ENCODE measurements at places on chromosomes 2 and 18.

DNA sequence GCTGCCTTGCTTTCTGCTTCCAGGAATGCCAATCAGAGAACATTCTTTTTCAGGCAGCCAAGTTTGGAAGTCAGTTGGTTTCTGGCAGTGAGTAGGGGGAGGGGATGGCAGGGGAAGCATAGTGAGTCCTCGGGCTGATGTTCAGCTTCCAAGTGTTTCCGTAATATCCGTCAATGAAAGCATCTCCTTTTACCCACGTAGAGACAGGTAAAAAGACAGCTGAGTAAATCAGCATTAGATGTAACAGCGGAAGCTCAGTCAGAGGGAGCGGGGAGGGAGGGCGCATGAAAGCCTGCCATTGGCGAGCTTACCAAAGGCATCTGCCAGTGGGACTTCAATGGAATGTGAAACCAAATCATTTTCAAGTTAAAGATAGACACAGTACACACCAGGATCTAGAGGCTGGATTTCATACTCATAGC, 117.1 kb upstream of the DTNA start:
- DNase-seq = no peak

DNA sequence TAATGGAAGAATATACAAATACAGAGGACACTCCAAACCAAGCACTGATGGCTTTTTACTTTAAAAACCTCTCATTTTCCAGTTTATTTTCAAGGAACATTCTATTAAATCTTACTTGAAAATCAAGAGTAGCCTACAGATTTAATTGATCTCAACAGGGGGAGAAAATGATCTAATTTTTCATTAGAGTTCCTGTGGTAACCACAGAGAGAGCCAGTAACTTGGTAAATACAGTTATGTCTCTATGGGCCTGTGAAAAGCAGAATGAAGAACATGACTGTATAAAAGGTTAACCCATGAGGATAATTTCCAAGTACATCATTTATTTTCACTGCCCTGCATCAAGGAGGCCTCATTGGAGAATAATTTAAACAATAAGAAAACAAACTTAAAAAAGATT, 39.8 kb upstream of the ITPRID2 start:
- DNase-seq = no peak

GRCh38 chr18:10365901-10366300, 88.5 kb upstream of the APCDD1 start:
- no peak for DNase-seq

GRCh38 chr18:59039449-59039848, 100.2 kb upstream of the SEC11C start:
- DNase-seq = no peak

DNA sequence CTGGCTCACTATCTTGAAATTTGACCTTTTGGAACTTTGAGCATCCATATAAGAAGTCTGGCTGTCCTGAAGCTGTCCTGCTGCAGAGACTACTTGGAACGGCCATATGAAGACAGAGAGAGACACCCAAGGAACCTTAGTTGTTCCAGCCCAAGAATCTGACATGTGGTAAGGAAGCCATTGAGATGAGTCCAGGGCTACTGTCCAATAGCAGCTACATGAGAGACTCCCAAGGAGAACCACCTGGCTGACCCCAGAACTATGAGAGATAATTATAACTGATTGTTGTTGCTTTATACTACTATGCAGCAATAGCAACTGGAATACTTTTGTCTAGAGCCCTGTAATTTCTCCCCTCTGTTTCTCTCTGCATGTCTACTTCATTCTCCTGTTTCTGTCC, 234.3 kb upstream of the TANK start:
- no peak for DNase-seq

DNA sequence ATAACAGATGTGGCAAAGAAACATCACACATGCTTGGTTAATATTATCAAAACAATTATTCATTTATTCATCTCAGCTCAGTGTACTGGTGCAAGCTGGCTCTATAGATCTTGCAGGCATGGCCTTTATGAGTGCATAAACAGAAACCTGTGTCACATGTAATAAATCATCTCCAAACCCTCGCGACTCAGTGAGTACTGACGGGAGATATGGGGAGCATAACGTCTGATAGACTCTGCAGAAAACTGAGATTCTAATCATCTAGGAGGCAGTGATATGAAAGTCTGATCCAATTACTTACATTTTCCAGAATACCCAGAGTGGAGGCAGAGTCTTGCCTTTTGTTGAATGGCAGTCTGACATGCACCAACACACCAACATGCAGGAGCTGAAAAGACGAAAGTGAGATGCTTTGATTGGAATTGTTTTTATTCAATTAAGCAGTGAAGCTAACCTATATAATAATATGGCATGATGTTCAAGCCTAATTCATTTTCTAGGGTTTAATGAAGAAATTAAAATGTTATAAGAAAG, 416.8 kb downstream of the RNF144A start:
- DNase-seq = no peak

- DNase-seq = no peak
These were observed 874 bp downstream of the NDUFAF7 start for GRCh38 chr2:37232131-37232933.

DNA sequence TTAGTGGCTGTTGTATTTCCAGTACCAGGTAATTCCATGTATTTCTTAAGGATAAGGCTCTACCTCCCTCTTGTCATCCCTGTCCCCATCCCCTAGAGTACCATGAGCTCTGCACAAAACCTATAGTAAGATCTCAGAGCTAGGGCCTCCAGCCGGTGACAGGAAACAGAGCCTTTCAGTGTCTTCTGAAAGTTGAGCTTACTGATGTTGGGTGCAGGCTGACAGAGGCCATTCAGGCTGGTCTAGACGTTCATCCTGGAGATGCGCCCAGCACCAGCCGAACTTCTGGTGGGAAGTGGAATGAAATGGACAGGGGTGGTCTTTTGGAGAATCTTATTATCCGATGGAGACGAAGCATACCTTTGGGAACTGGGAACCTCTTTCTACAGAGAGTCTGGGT, 16.7 kb upstream of the LYPD6B start:
- no peak for DNase-seq

DNA sequence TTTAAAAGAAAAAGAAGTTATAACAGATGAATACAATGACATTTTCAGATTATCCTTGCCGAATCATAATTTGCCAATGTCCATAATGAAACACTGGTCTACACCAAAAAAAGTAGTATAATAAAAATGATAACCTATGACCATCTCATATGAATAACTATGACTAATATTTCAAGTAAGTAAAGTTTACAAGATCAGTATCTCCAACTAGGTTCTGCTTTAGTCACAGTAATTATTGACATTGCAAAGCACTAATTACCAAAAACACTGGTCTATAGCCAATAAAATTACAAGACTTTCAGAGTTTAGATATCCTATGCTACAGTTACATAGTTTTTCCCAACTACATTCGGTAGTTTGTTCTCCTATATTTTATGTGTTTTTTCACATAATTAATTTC, 136.7 kb downstream of the MEMO1 start:
- DNase-seq = no peak

DNA sequence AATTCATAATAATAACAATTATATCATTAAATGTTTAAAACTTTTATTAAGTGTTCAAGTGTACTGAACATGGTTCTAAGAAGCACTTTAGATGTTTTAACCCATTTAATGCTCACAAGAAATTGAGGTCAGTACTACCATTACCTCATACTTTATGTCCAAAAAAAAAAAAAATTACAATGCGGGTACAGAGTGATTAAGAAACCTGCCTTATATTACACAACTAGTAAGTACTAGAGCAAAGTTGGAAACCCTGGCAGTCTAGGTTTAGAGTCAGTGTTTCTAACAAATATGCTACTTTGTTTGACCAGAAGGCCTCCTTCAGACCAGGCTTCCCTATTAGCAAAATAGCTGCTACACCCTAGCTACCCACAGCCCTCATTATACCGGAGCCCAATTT, 28.5 kb downstream of the PLEKHM3 start:
- DNase-seq = no peak

DNA sequence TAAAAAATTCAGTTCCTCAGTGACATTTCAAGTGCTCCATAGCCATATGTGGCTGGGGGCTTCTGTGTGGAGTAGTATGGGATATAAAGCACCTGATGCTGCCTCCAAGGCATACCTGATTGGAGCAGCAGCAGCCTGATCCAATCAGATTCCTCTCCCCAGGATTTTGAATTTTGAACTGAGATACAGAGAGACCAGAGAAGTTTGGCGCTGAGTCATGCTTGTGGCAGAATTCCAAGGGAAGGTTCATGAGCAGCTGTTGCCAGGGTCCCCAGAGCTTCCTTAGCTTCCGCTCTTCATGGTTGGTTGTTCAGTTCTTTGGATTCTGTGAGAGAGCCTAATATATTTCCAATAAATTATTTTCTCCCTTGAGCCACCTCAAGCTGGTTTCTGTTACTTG, 29.0 kb upstream of the CFAP36 start:
- no peak for DNase-seq

DNA sequence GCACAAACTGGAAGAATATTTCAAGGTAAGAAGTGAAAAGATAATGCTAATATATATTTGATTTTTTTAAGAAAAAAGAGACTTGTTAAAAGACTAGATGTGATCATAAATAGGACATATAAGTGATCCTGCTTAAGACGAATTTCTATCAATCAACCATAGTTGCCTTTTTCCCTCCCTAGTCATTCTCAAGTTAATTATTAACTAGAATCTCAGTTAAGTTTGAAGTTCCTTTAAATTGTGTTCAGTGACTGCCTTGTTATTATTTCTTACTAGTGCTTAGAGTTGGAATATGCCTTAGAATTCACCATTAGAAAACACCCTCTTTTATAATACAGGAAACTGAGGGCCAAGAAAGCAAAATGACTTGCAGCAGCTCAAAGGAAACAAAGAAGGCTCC, 141.5 kb upstream of the SP5 start:
- DNase-seq = no peak

DNA sequence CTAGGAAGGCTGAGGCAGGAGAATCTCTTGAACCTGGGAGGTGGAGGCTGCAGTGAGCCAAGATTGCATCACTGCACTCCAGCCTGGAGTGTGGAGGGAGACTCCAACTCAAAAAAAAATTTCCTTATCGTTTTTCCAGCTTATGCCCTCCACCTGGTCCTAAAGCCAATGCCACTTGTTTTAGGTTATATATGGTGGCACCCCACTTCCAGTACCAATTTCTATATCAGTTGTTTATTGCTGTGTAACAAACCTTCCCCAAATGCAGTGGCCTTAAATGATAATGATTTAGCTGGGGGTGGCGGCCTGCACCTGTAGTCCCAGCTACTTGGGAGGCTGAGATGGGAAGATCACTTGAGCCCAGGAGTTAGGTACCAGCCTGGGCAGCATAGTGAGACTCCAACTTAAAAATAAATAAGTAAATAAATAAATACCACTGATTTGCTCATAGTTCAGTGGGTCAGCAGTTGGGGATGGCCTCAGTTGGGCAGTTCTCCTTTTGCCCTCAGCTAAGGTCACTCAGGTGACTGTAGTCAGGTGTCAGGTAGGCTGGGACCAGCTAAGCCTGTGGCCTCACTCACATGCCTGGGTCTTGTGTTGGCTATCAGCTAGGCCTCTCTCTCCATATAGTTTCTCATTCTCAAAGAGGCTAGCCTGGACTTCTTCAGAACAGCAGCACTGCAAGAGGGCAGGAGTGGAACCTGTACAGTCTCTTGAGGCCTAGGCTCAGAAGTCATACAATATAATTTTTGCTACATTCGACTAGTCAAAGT, 113.7 kb upstream of the GATA6 start:
- DNase-seq = no peak

DNA sequence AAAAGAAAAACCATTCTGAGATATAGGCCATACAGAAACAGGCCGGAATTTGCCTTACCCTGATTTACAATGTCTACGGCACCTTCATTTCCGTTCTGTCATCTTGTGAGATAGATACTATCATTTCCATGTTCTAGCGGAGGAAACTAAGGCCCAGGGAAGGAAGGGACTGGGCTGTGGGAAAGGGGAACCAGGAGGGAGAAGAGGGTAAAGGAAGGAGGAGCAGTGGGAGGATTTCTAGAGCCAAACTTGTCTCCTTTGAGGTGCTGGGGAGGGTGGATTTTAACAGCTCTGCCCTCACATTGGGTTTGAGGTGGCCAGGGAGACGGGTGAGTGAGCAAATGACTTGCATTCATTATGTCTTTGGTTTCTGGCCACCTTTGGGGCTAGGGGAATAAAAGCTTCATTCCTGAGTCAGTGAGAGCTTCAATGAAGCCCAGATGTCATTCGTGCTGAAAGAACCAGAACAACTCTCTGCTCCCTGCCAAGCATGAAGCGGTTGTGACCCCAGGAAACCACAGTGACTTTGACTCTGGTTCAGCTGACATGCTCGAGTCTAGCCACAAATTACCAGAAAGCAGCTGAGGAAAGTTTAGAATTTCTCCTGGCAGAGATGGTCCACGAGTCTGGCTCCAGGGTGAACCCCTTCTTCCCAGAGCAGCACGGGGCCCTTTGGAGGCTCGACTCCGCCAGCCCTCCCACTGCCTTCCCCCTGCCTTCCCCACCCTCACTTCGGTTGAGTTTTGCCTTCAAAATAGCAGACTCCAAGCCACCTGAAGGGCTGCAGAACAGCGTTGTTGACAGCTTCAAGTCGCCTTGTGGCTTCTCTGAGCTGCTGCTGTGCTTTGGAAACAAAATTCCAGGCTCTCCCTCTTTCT, 3.8 kb downstream of the ACTG2 start:
- peak; percentile 5 for DNase-seq

DNA sequence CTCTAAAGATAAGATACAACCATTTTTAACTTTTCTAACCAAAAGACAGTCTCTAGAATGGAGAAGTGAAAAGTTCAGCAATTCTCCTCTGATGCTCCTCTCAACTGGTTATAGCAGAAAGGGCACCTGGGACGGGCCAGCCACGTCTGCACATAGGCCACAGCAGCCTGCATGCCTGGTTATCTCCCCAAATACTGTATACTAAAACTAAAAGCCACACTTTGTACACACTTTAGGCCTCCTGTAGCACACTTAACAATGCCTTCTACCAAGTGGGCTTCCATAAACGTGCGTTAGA, 179.1 kb downstream of the ANKRD44 start:
- DNase-seq = no peak

GRCh38 chr18:42030586-42031182, 75.7 kb downstream of the PIK3C3 start:
- DNase-seq = no peak

DNA sequence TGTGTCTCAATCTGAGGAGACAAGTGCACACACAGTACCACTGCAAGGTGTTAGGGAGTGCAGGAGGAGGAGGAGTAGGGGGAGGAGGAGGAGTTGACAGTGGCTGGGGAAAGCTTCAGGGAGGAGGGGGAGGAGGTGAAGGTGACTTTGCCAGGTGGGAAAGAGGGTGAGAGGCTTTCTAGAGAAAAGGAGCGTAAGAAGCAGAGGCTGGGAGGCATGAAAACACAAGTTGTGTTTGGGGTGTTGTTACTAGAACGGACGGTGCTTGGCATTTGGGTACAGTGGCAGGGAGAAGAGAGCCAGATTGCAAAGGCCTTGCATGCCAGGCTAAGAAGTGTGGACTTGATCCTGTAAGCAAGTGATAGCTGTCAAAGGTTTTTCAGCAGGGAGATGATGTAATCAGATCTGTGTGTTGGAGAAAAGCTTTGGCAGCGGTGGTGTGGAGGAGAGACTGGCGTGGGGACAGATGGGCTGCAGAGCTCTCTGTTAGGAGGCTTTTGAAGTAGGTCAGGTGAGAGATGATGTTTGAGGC, 16.2 kb downstream of the TANC1 start:
- no peak for DNase-seq

GRCh38 chr2:78699696-78700095, 325.8 kb upstream of the REG3G start:
- DNase-seq = no peak
